ENCODE measurements at places on chromosomes 2 and 18. TPM values are rescaled to one million over a fixed set of nuclear protein-coding genes. Genes with fewer than 3 reads are reported as not detected.
A peak's percentile ranks its signal among the peaks of the same experiment; 100 is the strongest.

GRCh38 chr2:232877940-232878511 lies 8.0 kb downstream of the SNORC start:
- DNase-seq = no peak

DNA sequence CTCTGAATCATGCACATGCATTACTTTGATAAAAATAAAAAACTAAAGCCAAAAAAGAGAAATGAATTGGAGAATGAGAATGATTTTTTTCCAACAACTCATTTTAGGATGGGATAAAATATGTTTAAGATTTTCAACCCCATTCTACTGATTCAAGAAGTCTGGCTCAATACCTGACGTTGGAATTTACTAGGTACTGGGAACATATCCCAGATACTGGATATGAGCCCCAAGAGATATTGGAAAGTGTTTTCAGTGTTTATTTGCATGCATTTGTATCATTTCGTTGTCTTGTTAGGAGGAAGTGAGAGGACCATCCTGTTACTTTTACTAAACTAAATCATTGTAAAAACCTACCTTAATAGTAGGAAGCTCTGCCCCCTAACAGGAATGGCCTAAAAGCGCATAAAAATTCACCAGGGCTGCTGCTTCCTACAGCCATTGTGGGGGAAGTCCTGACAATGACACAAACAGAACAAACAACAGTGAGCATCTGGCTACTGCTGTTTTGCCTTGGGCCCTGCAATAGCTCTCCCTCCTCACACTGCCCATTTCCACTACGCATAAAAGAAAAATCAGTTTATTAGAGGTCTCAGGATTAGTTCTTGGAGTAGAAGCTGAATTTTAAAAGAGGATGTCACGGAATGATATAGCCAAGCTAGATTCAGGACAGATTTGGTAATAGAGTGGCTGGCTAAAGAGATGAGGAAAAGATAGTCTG lies 35.2 kb downstream of the ANKAR start:
- no peak for DNase-seq

- no peak for DNase-seq
These were observed 2.2 kb upstream of the IL1R1 start for GRCh38 chr2:102140377-102140776.

- no peak for DNase-seq
These were observed 135.1 kb upstream of the TFPI start for GRCh38 chr2:187689372-187689771.

The CCDC178 gene
- 0.49 TPM for total RNA-seq

The LCT gene
- not detected for total RNA-seq

The DOCK10 gene
- 0.77 TPM for total RNA-seq

DNA sequence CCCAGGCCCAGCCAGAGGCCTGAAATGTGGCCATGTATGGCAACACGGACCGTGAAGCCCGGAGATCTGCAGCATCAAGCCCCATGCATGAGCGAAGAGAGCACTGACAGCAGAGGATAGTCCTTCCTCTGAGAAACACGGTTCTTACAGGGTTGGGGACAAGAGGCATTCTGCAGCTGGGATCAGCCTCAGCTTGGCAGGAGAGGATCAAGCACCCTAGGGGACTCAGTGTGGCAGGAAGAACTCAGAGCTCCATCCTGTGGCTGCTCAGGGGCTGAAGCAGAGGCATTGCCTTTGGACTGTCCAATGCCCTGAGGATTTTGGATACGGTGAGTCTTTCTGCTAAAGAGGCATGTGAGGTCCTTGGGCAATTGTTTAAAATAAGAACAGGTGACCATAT lies 368.7 kb downstream of the ZNF516 start:
- no peak for DNase-seq

GRCh38 chr2:987789-988188 lies 37.1 kb downstream of the SNTG2 start:
- DNase-seq = no peak

The NEU2 gene
- not detected for total RNA-seq

The IL1B gene
- 0.14 TPM for total RNA-seq

DNA sequence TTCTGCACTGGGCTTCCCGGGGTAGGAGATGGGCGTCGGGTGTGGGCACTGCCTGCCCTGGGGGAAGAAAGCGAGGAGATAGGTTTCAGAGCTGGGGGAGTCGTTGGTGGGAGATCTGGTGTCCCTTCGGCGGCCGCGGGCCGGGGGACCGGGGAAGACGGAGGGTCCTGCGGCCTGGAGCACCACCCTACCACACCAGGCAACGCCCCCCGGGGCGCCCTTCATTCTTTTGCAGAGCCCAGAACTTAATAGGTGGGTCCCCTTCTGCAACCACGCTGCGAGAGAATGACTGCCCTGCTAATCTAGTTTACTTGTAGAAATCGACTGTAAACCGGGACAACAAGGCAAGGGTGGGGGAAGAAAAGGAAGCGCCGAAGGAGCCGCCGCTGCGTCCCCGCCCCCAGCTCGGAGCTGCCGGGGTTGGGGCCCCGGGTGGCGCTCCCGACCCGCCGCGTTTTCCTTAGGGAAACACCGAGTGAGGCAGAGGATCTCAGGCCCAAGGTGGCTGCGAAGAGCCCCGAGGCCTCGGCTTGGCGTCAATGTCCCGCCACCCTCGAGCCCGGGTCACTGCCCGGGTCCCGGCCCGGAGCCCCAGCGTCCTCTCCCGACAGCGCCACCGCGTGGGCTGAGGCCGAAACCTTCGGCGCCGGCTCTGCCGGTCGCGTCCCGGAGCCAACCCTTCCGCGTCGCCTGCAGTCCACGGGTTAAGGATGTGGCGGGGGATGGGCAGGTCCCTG lies 5.4 kb upstream of the SATB2 start:
- peak; percentile 76 for DNase-seq

DNA sequence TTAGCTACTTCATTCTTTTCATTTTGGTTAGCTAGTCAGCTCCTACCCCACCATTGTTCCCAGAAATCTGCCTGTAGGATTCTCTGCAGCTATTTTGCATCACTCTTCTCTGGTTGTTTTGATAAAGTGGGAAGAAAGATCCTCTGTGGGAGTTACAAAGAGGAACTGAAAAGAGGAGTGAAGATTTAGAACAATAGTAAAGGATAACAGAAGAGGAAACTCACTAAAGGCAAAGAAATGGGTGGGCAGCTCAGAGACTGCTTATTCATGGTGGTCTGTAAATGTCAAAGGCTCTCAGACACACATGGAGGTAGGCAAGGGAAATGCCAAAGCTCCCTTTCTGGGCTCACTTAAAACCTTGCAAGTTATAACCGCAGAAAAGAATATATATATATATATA lies 17.2 kb upstream of the CD207 start:
- DNase-seq = no peak

- no peak for DNase-seq
These were observed 1.0 kb downstream of the LIMS1 start for GRCh38 chr2:108535357-108535631.

- DNase-seq = no peak
These were observed 604 bp upstream of the STK11IP start for GRCh38 chr2:219596954-219597551.

DNA sequence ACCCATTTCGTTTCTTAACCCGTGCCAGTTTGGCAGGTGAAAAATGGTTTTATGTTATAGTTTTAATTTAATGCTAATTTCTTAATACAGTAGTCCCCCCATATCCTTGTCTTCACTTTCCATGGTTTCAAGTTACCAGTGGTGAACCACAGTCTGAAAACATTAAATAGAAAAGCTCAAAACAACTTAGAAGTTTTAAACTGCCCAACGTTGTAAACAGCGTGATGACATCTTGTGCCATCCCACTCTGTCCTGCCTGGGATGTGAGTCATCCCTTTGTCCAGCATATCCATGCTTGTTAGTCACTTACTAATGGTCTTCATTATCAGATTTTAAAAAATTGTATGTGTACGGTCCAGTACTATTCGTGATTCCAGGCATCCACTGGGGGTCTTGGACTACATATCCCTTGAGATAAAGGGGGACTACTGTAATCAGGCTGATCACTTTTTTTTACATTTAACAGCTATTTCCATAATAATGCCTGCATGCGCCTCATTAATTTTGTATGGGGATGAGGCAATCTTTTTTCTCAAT lies 31.9 kb downstream of the SLC66A3 start:
- DNase-seq = no peak

The SIX3 gene
- not detected for total RNA-seq

The G6PC2 gene
- total RNA-seq = not detected

DNA sequence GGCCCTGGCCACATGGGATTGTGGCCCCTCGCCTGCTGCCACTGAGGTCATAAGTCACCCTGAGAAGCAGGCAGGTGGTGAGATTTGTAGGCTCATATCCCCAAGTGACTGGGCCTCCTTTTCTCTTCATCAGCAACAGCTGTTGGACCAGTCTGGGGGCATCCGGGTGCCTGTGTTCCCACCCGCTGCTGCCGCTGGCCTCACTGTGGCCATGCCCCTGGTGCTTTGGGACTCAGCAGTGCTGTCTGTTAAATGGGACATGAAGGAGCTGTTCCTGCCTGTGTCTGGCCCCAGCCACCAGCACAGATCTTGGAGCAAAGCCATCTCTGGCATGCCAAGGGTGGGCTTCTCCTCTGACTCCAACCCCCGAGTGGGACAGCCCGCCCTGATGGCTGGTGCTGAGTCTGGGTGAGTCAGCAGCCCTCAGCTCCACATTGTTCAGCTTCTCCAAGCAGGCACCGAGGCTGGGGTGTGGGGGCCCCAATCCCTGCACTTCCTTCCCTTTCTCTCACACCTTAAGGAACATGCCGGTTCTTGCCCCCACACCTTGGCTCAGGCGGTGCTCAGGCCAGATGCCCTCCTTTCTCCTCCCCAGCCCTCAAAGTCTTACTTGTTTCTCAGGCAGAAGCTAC lies 207.9 kb downstream of the GLI2 start:
- DNase-seq = no peak

GRCh38 chr2:9703085-9703678 lies 72.4 kb upstream of the YWHAQ start:
- DNase-seq = no peak

The ZNF521 gene
- total RNA-seq = 10.5 TPM

GRCh38 chr2:133977405-133977804 lies 276.5 kb upstream of the MGAT5 start:
- no peak for DNase-seq

GRCh38 chr2:232343821-232344220 lies 34.7 kb upstream of the ALPP start:
- no peak for DNase-seq

The RBM44 gene
- total RNA-seq = 0.48 TPM

DNA sequence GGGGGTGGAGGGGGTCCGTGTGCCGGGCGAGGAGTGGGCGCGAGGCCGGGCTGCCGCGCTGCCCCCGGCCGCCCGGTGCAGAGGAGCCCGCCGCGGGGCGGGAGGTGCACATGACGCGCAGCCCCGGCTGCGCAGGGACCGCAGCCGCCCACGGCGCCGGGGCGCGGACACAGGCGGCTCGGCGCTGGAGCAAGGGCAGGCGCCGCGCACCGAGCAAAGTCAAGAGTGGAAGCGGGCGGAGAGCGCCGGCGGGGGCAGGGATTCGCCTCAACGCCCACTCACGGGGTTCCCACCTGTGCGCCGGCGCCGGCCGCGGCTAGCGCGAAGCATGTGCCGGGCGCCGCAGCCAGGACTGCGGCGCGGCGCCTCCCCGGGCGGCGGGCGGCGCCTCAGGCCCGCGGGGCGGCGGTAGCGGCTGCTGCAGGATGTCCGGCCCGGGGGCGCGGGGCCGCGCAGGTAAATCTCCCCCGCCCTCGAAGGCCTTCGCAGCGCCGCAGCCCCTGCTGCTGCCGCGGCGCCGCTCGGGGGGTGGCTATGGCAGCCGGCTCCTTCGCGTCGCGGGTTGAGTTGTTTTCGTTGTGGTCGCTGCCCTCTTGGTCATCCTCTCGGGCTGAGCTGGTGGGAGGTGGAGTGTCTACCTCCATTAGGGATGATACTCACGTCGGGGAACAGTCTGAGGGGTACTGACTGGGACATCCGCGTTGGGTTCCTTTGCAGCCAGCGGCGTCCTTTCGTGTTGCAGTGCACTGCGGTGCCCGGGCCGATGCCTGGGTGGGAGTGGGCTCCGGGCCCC lies 216.3 kb upstream of the DTNA start:
- peak; percentile 18 for DNase-seq

DNA sequence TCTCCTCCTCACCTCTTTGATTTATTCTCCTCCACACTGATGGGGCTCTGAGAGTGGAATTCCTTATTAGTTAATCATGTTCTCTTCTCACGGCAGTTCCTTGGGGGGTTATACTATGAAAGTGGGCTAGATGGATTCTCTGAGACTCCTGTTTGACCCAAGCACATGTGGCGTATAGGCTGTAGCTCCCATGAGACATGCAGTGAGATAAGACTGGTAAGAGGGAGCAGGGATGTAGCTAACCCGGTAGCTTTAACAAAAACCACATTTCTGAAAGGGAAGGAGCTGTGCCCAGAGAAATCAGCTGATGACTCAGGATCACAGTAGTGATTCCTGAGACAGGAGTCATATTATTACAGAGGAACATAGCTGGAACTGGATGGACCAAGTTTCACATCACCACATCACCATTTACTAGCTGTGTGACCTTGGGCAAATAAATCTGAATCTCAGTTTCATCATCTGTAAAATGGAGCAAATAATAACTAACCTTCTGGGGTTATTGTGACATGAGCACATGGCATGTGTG lies 82.9 kb downstream of the CRIM1 start:
- no peak for DNase-seq

DNA sequence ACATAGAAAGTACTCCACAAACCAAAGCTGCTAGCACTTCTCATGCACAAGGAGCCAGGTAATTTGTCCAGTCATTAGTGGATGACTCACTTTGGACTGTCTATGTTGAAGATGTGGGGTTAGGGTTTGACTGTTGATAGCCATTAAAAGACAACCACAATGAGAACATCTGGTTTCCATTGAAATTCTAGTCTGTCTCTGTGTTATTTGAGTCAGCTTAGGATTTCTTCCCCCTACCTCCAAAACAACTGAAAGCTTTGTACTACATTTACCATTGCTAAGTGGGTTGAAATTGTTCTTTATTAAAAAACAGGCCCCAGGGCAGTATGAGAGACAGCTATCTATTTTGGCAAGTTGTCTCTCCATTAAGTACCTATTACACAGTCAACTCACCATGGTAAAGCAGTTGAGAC lies 50.2 kb upstream of the ANKRD44 start:
- DNase-seq = no peak

DNA sequence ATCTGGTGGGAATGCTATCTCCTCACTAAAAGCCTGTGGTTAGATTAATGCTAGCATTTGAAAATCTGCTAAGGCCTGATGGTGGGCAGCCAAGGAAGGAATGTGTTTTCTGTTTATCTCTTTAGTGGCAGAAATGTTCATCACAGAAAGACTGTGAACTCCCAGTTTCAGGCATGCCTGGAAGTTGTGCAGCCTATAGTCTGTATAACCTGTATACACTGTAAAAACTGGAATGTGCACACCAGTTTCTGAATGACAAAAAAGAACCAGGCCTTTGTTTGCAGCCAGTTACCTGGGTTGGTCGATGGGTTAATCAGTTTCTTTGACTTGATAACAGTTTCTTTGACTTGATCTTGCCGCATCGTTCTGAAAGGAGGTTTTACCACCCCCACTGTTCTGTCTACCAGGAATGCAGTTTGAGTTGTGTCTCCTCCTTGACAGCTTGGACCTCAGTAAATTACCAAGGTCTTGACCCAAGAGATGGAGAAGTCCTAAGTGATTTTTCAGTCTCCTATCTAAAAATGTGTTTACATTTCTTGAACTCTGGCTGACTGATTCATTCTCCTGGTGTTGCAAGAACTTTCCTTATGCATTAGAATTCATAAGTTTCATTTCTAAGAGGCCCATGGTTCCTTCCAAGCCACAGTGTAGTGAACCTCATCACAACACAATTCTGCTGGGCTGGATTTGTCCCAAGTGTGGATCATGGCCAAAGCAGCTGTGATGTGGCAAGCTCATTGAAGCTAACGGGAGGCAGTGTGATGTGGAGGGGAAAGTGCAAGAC lies 62.2 kb downstream of the KIAA2012 start:
- peak; percentile 77 for DNase-seq

- DNase-seq = no peak
These were observed 124.3 kb downstream of the ICOS start for GRCh38 chr2:204060841-204061240.
